ENCODE measurements at places on chromosomes 12 and 14.

GRCh38 chr12:76762601-76762980 lies 1.3 kb upstream of the ZDHHC17 start:
- no peak for DNase-seq

- no peak for DNase-seq
Observed at GRCh38 chr12:116582610-116583009, 23.4 kb downstream of the MAP1LC3B2 start.

- no peak for DNase-seq
Observed at GRCh38 chr14:94056579-94057308, 24.3 kb downstream of the DDX24 start.

DNA sequence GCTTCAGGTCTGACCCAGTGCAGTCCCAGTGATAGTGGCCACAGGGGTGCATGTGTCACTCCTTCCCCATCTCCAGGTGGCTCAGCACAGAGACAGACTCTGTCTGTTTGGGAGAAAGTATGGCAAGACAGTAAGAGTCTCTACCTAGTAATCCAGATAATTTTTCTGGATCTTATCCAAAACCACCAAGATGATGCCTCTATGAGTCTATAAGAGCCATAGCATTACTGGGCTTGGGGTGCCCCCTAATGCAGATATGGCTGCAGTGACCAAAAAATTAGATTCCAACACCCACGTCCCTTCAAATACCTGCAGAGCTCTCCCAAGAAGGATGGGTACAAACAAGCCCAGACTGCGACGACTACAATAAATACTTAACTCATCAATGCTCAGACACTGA lies 123.8 kb downstream of the GRIP1 start:
- DNase-seq = no peak

DNA sequence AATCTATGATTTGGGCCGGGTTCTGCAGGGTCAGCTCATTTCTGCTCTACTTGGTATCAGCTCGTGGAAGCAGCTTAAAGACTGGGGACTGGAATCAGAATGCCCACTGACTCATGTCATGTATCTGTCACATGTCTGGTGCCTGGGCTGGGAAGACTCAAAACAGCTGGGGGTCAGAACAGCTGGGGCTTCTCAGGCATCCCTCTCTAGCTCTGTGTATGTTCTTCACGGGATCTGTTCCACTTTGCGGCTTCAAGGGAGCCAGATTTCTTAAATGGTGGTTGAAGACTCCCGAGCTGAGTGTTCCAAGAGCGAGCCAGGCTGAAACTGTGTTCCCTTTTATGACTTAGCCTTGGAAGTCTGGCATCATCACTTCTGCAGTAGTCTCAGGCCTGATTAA lies 11.9 kb downstream of the AEBP2 start:
- no peak for DNase-seq

GRCh38 chr12:80829767-80830166 lies 108.0 kb downstream of the LIN7A start:
- DNase-seq = no peak

DNA sequence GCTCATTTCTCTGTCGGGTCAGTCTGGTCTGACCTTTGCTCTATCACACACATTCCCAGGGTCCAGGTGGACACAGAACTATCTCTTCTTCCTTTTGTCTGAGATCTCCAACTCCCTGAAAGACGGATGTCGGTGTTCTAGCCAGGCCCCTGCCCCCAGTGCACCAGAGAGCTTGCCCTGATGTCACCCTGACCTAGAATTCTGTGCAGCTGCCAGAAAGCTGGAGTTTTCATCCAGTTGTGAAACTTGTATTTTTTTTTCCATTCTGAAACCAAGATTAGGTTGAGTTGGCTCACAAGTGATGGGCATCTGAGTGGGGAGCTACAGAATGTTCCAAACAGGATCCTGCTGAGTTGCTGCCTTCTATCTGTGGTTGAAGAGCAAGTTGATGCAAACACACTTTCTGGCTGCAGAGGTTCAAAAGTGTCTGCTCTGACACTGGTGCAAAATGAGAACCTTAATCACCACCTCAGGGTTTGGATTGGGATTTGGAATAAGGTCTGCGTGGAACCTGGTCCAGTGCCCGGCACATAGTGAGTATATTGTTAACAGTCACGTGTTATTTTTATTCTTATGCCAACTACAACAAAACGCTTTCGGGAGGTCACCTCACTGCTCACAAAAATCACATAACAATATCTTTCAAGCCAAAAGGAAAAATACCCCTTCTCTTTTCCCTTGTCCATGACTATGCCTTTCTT lies 211.5 kb downstream of the SLC15A4 start:
- DNase-seq = no peak

DNA sequence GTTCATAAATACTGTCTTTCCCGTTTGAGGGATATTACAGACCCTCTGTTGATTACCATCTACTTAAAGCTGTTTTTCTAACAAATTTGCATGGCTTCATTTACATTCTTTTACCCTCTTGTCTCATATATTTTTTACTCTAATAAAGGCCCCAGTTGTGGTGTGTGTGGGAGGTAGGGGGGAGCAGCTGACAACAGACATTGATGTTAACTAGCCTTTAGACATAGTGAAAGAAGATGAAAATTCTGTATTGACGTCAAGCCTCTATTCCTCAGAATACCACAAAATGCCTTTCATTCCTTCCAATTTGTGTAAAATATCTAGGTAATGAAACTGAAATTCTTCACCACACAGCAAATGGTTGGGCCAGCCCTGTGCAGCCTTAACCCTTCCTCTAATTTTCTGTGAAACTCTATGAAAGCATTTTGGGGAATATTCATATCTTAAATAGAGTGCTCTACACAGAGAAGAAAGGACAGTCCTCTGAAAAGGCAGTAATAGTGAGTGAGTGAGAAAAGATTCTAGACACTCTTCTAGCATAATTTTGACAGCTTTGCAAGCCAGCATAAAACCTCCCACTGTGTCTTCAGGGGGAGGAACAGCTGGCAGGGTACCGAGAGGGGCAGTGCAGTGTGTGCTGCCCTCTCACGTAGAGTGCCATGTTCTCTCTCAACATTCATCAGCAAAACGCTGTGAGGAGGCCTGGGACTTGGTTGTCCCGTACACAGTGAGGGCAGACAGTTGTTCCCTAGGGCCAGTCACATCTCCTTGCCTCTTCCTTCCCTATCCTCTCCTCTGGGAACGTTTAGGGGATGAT lies 20.1 kb upstream of the CERS5 start:
- DNase-seq = no peak

GRCh38 chr12:123990511-123990910 lies 17.5 kb downstream of the ZNF664 start:
- DNase-seq = no peak

DNA sequence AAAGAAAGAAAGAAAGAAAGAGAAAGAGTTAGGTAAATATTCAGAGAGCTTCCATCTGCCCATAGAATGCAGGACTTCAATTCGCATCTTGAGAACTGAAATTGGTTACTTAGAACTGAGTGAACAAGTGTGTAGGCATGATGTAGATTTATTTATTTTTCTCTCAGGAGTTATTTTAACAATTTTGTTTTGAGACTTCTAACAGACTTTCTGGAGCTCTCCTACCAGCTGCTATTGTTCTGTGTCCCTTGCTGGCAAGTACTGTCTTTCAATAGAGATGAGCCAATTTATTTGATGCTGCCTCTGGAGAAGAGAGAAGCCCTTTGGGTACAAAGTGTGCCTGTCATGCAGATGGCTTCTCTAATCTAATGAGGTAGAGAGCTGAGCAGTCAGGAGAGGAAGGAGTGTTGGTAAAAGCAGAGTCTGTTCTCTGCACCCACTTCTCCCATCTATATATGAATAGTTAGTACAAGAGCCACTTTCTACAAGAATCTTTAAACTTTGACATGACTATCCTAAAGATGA lies 67.0 kb downstream of the SYT1 start:
- no peak for DNase-seq

GRCh38 chr14:30482276-30482675 lies 76.7 kb upstream of the G2E3 start:
- DNase-seq = no peak

GRCh38 chr12:22856178-22856577 lies 231.2 kb downstream of the ETNK1 start:
- no peak for DNase-seq

DNA sequence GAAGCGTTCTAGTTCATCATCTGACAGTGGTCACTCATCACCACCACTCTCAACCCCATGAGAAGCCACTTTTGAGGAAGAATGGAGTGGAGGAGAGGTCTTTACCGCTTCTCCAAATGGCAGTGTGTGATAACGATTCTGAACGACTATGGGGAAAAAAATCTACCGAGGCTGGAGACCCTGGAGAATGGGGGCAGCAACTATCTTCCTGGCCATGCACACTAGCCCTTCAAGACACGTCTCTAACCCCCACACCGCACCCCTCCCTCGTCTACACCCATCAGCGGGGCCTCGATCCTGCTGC lies 365 bp downstream of the ING4 start:
- DNase-seq = no peak

- no peak for DNase-seq
Observed at GRCh38 chr14:74843653-74844052, 32.3 kb downstream of the PROX2 start.

DNA sequence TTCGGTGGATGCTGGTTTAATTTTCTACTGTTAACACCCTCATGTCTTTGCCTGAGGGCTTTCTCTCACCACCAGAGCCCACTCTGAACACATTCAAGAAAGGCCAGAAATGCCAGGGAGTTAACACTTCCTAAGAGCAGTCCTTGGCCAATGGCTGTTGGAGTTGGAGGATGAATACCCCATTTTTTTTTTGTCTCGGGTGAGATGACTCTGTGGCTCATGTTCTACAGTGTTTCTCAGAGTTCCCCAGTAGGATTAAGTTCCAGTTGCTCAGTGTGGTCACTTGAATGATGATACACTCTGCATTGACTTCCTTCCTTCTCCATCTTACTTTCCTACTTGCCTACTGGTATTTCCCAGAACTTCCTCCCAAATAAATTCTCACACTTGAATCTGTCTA lies 65.8 kb downstream of the FOS start:
- no peak for DNase-seq

GRCh38 chr12:95681210-95681765 lies 109.3 kb downstream of the NTN4 start:
- DNase-seq = no peak

GRCh38 chr12:118175823-118176447 lies 40.0 kb downstream of the PEBP1 start:
- DNase-seq = no peak

GRCh38 chr14:33642691-33643244 lies 308.1 kb downstream of the EGLN3 start:
- DNase-seq = no peak

GRCh38 chr14:65164068-65164824 lies 61.9 kb upstream of the MAX start:
- DNase-seq = no peak

DNA sequence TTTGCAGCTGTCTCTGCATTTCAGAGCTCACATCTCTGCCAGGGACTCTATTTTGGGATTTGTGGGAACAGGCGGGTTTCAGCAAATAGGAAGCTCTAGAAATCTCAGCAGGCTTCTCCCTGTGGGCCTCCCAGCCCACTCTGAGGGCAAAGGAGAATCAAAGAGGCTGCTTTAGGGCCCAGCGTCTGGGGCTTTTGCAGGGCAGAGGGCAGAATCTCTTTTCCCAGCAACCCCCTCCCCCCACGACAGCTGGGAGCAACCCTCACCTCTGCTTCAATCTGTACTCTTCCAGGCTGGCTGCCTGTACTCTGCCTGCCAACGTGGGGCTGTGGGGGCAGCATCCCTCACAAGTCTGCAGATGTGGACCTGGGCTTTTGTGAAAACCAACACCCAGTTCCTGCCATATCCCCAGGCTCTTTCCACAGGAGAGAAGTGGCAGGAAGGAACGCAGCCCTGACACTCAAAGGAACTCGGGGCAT lies 529.6 kb upstream of the TBX3 start:
- no peak for DNase-seq

DNA sequence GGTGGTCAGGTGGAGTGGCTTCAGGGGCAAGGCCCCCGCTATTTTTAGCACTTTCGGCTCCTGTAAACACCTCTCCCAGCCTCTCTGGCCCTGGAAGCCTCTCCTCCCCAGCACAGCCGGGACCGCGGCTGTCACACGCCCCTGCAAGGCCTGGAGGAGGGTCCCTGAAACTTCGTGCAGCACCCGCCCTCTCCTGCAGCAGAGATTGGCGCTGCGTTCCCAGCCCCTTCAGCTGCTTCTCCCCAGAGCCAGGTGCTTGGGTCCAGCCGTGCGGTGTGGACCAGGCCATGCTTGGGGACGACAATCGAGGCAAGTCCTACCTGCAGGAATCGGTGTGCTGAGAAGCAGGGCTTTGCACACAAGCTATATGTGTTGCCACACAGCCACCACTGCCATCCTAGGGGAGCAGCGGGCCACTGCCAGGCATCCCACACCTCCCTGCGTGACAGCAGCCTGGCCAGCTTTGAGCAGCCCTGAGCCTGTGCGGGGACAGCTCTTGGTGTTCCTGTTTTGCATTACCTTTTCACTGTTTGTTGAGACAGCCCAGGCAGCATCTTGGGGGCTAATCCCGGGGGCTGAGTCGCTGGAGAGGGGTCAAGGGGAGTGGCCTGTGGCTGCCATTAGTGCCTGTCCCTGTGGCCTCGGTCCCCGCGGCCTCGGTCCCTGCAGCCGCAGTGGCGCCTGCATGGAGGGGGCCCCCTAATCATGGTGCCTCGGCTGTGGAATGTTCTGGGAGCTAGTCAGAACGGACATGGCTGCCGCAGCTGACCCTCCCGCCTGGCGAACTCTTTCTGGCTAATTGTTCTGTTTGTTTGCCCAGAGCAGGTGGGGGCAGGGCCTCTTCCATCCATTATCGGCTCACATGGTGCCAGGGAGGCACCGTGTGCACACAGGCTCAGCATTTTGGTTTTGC lies 27.6 kb upstream of the TRAF3 start:
- no peak for DNase-seq

DNA sequence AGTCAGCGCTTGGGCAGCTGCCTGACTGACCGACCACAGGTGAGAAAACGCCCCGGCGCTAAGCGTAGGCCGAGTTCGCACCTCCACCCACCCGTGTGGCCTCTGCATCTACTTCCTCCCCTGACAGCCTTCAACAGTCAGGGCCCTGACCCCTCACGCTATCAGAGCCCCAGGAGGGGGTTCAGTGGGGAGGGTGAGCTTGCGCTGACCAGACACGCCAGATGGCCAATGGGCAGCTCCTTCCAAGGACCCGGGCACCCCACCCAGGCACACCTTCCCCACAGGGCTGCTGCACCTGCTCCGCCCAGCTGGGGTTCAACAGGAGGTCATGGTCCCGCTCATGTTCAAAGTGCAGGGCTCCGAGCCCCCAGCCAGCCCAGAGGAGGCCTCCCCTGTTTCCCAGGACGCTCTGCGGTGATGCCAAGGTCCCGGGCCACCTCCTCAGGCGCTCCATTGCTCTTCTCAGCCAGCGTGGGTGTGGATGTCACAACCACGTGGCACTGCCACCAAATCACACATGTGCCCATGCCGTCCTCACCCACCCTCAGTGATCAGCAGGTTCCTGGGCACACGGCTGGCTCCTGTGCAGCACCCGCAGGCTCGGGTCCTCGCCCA lies 48.7 kb upstream of the BCL11B start:
- DNase-seq = no peak

GRCh38 chr12:62401631-62402030 lies 65.0 kb upstream of the MON2 start:
- no peak for DNase-seq

DNA sequence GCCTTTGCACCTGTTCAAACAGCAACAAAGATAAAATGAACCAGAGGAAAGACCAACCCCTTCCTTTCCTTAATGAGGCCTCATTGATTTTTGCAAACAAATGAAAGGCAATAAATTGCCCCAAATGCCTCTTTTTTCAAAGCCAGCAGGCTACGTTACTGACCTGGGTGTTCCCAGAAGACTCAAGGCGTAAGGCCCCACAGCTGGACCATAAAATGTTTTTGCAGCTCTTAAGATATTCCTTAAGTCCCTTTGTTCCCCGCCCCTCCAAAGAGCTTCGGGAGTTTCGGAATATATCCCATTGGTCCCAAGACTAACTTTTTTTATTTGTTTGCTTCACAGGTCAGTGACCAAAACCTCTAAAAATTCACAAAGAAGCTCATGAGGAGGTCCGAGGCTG lies 462.9 kb upstream of the PRICKLE1 start:
- DNase-seq = no peak

Measured in activated CD8-positive, alpha-beta memory T cell treated with anti-CD3 and anti-CD28 coated beads for 48 hours (primary cell).